Left hindlimb (tissue), 1 donor: ENCODE measurements at places on chromosomes 16 and 17.

GRCh38 chr16:12798171-12798570 lies 5.5 kb downstream of the CPPED1 start:
- no peak for DNase-seq

DNA sequence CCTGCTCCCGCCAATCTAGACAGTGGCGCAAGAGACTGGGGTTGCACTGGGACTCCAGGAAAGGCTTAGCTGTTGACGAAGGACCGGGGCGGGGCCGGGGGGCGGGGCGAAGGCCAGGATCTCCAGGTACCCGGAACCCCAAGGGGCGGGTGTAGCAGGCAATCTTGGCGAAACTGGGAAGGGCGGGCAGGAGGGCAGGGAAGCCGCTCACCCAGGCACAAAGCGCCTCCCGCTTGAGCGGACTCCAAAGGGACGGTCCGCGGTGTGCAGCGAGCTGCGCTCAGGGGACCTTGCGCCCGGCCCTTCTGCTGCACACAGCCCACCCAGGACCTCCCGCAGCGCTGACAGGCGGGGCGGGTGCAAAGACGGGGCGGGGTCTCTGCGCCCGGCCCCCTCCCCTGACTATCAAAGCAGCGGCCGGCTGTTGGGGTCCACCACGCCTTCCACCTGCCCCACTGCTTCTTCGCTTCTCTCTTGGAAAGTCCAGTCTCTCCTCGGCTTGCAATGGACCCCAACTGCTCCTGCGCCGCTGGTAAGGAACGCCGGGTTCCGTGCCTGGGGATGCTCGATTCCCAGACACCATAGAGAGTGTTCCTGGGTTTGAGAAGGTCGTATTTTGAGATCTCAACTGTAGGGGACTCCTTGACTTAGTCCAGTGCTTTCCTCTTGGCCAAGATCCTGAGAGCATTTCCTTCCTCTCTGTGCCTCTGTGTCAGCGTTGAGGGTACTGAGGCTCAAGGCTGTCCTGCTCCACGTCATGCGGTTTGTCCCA lies at the start of gene MT1F:
MT1F (plus strand) TSS at position 405 of the 772 bp plus-strand sequence; CDS start at position 505, 100 bp downstream.
- DNase-seq, result no peak

DNA sequence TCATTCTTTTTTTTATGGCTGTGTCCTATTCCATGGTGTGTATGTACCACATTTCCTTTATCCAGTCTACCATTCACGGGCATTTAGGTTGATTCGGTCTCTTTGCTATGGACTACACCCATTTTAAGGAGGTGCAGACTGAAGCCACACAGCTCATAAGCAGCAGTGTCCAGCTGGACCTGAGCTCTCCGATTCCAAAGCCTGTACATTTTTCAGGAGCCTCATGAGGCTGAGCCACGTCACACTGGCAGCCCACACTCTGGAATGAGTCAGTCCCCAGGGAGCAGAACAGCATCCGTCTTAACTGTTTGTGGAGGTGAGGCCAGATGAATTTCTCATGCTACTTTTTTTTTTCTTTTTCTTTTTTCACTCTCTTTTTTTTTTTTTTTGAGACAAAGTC lies 116.1 kb downstream of the C16orf95 start:
- DNase-seq, result no peak

GRCh38 chr17:45990886-45991285 lies 8.2 kb upstream of the STH start:
- DNase-seq, result no peak

- no peak for DNase-seq
Measured at GRCh38 chr17:48462946-48463345, 32.9 kb upstream of the SKAP1 start.
